ENCODE measurements at places on chromosomes 2 and 18. TPM values are rescaled to one million over a fixed set of nuclear protein-coding genes. Genes with fewer than 3 reads are reported as not detected.

The RNF152 gene
- total RNA-seq = 8.9 TPM

The UCN gene
- 0.61 TPM for total RNA-seq

The CHST9 gene
- total RNA-seq = 33.0 TPM

The SERPINB11 gene
- 0.78 TPM for total RNA-seq

The MREG gene
- total RNA-seq = 2.1 TPM

The UGT1A10 gene
- 0.40 TPM for total RNA-seq

The CAPN14 gene
- total RNA-seq = 0.21 TPM

The CNDP1 gene
- total RNA-seq = 0.18 TPM

DNA sequence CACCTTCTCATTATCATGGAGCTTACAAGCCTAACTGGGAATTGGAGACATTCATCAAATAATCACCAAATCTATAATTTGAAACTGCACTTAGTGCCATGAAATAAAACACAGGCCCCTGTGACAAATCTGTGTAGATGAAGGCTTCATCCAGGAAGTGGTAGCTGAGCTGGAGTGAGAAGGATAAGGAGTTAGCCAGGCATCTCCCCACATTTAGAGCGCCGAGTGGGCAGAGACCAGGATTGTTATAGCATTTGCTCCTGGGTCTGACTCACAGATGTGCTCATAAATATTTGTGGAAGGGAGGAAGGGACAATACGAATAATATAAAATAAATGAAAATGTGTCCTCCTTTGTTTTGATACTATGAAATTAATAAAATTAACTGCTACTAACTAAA, 2.5 kb upstream of the MAT2A start:
- peak; percentile 1 for ATAC-seq

DNA sequence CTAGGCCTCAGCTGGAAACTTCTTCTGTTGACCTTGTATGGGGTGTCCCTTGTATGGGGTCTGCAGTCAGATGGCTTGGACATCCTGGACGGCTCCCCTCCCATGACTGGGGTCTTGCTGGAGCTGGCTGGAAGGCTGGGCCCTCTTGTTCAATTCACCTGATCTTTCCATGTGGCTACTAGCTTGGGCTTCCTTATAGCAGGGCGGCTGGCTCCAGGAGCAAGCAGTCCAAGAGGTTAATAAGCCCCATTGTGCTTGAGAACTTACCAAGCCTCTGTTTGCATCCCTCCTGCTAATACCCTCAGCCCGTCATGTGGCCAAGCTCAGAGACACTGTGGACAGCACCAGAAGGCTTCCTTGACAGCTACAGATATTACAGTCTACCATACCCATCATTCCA, 111.6 kb upstream of the NPAS2 start:
- ATAC-seq = no peak

DNA sequence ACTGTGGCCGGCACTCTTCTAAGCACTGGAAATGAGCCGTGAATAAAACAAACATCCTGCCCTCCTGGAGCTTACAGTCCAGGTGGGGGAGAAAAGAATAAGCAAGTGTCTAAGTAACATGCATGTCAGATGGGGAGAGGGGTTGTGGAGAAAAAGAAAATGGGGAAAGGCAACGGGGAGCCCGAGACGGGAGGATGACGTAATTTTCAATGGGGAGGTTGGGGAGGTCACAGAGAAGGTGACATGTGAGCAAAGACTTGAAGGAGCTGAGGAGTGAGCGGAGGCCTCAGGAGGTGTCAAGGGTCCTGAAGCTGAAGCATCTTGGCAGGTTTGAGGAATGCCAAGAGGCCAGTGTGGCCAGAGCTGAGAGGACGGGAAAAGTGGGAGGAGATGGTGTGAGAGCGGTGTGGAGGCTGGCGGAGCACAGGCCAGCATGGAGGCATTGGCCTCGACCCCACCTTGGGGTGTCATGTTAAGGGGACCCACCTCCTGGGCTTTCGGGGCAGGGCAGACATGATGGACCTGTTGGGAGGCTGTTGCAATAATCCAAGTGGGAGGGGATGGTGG, 15.0 kb upstream of the NTSR2 start:
- ATAC-seq = no peak

DNA sequence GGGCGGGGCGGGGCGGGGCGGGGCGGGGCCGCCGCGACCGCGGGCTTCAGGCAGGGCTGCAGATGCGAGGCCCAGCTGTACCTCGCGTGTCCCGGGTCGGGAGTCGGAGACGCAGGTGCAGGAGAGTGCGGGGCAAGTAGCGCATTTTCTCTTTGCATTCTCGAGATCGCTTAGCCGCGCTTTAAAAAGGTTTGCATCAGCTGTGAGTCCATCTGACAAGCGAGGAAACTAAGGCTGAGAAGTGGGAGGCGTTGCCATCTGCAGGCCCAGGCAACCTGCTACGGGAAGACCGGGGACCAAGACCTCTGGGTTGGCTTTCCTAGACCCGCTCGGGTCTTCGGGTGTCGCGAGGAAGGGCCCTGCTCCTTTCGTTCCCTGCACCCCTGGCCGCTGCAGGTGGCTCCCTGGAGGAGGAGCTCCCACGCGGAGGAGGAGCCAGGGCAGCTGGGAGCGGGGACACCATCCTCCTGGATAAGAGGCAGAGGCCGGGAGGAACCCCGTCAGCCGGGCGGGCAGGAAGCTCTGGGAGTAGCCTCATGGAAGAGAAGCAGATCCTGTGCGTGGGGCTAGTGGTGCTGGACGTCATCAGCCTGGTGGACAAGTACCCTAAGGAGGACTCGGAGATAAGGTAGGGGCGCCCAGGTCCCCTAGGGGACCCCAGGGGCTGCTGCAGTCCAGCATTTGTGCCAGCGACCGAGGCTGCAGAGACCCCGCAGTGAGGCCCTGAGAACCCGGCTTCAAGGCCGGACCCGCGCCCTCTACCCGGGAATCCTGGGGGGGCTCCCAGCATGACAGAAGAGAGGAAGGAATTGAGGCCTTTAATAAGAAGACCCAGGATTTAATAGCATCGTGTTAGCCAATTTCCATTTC, at the start of gene KHK:
KHK (plus strand) TSS at position 49 of the 870 bp plus-strand sequence; CDS start at position 537, 488 bp downstream.
- ATAC-seq = peak; percentile 36

DNA sequence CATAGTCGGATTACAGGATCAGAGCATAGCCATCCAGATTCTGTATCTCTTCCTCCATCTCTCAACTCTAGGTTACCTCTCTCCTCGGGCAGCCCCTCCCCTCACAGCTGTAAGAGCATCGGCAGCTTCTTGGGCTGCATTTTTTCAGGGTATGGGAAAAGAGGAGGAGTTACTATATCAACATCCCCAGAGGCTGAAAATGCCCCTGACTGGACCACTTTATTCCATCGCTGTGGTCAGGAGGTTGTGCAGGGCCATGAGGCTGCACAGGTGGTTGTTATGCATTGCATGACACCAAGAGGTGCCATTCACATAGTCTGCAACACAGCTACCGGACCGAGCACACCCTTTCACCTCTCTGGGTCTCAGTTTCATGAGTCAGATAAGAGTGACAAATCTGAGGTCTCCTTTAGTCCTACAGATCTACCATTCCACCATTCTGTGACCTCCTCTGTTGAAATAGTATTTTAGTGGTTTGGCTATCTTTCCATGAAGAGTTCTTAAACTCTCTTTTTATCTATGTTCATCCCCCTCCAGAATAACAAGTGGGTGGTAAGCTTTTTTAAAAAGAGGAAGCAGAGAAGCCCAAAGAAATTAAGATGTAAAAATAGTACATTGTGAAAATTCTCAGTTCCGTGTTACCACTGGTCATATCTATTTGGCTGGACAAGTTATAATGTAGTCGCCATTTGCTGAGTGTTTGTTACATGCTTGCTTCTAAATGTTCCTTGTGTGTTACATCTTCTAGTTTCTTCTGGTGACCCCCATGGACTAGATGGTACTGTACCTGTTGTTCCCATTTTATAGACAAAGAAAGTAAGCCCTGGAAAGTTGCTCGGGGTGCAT, 56.6 kb upstream of the SLC1A4 start:
- ATAC-seq = no peak

- ATAC-seq = peak; percentile 16
Measured at GRCh38 chr18:10378688-10379420, 75.6 kb upstream of the APCDD1 start.

- ATAC-seq = no peak
Measured at GRCh38 chr2:20534913-20535801, 88.3 kb downstream of the RHOB start.

GRCh38 chr2:167651406-167652151, 595.8 kb downstream of the STK39 start:
- ATAC-seq = peak; percentile 38

DNA sequence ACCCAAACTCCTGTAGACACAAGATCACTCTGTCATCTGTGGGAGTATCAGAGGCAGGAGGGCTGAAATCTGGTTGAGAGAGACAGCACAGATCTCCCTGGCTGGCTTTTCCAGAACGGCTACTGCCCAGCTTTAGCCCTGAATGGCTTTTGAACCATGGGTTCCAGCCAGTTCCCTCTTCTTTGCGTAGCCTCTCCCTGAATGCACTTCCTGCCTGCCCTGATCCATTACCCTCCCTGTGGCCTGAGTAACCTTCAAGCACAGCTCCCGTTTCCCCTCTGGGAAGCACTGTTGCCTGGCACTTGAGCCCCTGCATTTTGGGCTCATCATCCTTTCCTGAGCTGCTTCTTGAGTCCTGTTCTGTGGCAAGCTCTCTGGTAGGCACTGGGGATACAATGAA, 68.8 kb downstream of the ASAP2 start:
- no peak for ATAC-seq

DNA sequence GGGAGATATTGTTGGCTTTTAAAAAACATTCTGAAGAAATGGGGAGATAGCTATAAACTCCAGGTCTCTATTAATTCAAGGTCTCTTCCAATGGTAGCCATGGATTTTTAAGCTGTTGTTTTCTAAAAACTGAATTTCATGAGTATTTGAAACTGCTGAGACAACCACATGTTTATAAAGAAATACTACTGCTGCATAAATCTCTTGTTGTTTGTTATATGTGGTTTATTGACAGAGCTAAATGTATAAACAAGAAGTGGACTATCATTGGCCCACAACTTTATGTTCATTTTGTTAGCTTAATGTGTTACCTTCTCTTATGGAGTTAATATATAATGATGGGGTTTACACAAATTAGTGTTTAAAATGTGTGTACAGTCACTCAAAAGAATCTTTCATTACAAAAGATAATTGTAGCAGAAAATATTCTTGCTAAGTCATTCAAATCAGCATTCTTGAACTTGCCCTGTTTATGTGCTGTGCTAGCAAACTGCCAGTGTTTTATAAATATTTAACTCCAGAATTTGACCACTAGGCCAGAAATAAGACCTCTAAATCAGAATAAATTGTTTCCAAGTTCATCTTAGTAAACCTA, 242.1 kb downstream of the TMX3 start:
- no peak for ATAC-seq

GRCh38 chr18:48850822-48851598, 99.8 kb downstream of the SMAD7 start:
- peak; percentile 49 for ATAC-seq

DNA sequence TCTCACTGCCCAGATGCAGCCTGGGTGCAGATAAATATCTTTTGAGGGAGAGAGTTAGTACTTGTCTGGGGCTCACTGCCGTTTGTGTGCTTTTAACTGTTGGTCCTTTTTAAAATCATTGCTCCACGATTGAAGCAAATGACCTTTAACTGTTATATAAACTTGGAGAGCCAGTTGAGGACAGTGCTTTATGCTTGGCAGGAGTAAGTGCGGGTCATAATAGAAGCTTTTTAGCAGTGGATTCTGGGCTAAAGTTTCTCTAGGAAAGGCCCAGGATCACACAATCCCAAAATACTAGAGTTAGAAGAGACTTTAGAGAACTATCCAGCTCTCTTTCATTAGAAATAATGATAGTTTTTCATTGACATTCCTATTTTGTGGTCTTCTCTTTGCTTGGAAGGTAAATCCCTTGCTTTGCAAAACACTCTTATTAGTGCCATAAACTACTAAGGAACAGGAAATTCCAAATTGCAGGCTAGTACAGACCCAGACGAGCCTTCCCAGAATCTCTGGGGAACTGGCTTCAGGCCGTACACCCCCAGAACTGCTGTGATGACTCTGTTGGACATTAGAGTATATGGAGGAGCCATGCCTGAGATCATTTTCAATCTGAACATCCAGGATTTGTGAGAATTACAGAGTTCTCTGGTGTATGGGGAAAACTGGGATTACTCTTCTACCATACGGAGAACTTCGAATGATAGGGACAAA, 19.1 kb downstream of the LIMS1 start:
- no peak for ATAC-seq

DNA sequence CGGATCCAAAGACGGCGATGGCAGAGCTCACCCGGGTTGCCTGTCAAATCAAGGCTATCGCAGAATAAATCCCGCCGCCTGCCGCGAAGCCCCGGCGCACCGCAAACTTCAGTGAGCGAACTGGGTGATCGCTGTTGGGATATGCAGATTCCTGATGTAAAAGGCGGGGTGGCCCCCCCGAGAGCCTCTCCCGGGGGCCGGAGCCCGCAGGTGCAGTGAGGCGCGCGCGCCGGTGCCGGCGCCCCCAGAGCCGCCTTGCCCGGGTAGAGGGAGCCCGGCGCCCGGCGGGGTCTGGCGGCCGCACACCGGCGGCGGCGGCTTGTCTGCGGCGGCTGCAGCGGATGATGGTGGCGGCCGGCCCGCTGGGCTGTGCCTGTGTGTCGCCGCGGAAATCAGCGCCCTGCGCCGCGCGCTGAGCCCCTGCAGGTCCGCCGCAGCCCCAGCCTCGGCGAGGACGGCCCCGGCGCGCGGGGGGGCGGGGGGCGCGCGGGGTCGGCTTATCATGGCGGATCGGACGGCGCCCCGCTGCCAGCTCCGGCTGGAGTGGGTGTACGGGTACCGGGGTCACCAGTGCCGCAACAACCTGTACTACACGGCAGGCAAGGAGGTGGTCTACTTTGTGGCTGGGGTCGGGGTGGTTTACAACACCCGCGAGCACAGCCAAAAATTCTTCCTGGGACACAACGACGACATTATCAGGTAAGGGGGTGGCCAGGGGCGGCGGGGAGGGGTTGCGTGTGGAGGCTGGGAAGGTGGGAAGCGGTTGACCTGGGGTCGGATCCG, 1.3 kb downstream of the EML6 start:
- ATAC-seq = peak; percentile 2

- no peak for ATAC-seq
Measured at GRCh38 chr2:8271461-8271860, 410.4 kb upstream of the ID2 start.

DNA sequence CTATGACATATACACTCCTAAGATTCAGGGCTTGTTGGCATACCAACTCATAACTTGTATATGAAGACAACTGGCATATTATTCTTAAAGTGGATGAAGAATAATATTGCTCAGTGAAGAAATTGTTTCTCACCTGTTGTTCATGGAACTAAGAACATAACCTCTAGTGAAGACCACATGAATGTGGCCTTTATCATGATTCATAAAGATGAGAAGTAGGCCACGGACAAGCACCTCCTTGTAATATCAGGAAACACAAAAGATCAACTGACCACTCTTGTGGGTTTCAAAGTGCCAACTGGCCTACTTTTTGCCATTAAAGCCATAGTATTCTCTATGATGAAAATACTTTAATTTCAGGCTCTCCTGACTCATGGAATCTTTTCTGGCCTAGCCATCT, 407.4 kb downstream of the GRB14 start:
- ATAC-seq = no peak

GRCh38 chr2:159009940-159010339, 41.5 kb downstream of the TANC1 start:
- ATAC-seq = no peak

DNA sequence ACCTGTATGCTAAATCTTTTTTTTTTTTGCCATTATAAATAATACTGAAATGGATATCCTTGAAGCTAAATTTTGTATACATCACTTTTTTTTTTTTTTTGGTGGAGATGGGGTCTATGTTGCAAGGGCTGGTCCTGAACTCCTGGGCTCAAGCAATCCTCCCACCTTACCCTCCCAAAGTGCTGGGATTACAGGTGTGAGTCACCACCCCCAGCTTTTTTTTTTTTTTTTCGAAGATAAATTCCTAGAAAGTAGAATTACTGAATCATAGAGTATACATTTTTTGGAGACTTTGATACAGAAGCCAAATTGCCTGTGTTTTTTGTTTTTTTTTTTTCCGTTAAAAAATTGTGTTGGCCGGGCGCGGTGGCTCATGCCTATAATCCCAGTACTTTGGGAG, 51.0 kb upstream of the MCFD2 start:
- ATAC-seq = no peak
